ENCODE measurements at places on chromosomes 5 and 9.

DNA sequence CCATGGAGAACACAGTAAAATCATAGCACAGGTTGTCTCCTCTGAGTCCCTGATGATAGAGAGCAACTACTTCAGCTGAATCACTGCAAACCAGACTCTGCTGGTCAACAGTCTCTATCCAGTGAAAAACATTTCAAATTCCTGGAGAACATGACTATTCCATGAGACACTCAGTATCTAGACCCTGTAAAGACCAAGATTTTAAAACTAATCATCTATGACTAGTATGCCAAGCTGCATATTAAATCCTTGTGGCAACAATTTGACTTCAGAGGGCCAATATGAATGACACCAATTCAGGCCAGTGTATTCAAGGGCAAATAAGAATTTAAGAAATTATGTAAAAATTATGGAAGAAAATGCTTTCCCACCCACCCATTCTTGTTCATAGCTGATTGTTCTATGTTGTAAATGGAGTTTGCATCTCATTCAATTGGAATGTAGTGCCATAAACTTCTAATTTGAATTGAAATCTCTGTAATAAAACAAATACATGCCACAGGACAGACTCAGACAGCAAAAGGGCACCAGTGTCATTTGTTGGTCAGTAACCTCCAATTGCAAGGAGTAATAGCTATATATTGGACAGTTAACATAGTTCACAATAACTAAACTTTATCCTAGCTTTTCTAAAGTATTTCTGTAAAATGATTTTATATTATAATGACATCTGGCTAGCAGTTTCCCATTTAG, 80.1 kb upstream of the LPAR1 start:
- no peak for DNase-seq

DNA sequence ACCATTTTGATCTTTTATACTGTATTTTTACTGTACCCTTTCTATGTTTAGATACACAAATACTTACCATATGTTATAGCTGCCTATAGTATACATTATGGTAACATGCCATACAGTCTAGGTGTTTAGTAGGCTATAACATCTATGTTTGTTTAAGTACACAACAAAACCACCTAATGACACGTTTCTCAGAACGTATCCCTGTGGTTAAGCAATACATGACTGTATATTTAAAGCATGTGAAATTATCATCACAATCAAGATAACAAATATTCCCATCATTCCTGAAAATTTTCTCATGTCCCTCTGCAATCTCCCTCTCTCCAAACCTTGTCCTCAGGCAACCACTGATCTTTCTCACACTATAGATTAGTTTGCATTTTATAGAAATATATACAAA, 66.4 kb upstream of the SUSD1 start:
- DNase-seq: no peak

GRCh38 chr5:139904816-139905661, 109.4 kb downstream of the PSD2 start:
- DNase-seq: no peak

DNA sequence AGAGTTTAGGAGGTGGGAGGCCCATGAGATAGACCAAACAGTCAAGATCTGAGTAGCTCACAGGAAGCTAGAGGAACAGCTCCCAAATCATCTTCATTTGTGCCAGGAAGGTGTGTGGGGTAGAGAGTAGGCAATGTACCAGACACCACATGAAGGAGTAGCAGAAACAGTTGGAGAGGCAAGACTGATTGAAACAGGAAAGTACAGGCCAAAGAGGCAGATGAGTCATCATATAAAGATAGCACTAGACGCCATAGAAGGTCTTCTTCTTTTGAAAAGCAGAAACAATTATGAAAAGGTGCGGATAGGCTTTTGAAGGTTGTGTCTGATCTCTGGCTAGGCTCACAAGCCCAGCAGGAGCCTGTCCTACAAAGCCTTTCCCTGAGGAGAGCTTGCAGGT, 62.7 kb upstream of the PALM2AKAP2 start:
- no peak for DNase-seq

GRCh38 chr5:166058660-166059059, 2232.8 kb upstream of the WWC1 start:
- no peak for DNase-seq

- no peak for DNase-seq
Measured at GRCh38 chr5:135192351-135192750, 158.3 kb upstream of the PITX1 start.

DNA sequence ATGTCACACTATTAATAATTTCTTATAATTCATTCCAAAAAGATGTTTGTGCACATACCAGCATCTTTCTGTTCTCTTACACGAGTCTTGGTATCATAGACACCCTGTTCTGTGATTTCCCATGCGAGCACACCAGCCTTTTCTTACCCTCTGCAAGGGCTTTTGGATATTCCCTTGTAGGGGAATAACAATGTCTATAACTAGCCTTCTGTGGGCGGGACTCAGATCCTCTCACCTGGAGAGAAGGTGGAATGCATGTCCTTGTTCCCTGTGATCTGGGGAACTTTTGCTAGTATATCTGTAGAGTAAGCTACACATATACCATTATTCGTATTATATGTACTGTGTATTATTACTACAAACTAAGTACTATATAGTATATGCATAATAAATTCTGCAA, 44.8 kb downstream of the EHMT1 start:
- no peak for DNase-seq

- DNase-seq: no peak
Measured at GRCh38 chr9:72292874-72293607, 72.0 kb downstream of the ZFAND5 start.

- DNase-seq: no peak
Measured at GRCh38 chr9:113941056-113941455, 64.9 kb downstream of the ZNF618 start.

DNA sequence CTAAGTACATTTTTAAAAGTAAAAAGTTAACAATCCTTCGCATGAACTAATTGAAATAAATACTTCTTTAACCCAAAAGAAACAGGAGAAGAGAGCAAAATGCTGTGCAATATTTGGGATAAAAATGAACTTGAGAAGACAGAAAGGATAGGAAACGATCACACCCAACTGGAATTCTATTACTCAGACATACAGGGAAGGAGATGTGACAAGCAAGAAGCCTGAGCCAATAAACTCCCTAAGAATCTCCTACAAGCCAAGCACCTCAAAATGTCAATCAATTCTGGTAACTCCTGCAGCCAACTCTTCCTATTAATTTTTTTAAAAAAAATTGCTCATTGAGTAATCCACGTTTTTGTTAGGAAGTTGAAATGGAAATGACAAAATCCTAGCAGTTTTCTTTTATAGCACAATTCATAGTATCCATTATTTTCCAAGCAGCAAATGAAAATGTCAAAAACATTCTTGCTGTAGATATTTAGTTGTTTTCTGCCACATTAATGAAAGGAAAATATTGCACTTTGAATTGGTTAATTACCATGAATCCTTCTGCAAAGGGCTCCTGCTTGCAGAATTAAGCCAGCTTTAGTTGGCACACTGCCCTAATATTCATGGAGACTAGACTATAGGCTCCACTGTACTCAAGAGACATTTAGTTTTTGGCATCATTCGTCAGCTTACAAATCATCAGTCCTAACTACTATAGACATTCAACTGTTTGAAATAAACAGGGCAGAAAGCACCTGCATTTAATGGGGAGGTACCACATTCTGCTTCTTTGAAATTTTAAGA, 89.0 kb downstream of the RFX3 start:
- no peak for DNase-seq

GRCh38 chr5:178994580-178995340, at the start of gene GRM6:
GRM6 (minus strand) TSS chr5:178995320; CDS start chr5:178994944, 376 bp downstream.
- DNase-seq: no peak

- no peak for DNase-seq
Measured at GRCh38 chr9:121453232-121453892, 46.3 kb downstream of the GGTA1 start.

GRCh38 chr9:116958881-116959280, 271.8 kb downstream of the TRIM32 start:
- DNase-seq: no peak

DNA sequence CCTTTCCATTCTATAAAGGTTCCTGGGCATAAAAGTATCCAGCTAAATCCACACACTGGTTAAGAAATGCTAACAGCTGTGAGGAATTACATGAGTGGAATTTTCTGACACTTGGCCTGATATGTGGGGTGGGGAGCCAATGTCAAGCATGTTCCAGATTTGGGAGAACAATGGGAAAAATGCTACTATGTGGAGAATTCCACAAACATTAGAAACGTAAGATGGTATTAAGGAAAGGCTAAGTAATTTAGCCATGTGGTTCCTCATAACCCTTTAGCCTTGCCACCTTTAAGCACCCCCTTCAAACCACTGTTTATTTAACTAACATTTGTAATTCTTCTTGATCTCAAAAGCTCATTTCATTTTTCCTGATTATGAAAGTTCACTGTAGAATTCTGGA, 149.2 kb downstream of the GNA14 start:
- no peak for DNase-seq

DNA sequence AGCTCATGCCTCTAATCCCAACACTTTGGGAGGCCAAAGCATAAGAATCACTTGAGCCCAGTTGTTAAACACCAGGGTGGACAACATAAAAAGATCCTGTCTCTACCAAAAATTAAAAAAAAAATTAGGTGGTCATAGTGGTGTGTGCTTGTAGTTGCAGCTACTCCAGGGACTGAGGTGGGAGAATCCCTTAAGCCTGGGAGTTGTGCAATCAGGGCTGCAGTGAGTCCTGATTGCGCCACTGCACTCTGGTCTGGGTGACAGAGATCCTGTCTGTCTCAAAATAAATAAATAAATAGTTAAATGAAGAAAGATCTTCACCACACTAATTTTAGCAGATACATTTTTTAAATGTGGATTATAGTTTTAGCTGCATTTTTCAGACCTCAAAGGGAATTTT, 433.2 kb downstream of the MAT2B start:
- no peak for DNase-seq
